Smooth muscle cell of the coronary artery (primary cell): ENCODE measurements at places on chromosomes 6 and 20. TPM values are rescaled to one million over a fixed set of nuclear protein-coding genes. Genes with fewer than 3 reads are reported as not detected.

The DCDC2 gene
- 0.15 TPM in 1 of 2 replicates, not detected in the other for total RNA-seq

The UNC5CL gene
- total RNA-seq = under 0.01 and 0.12 TPM in 2 replicates

The NKX2-2 gene
- not detected in 2 replicates for total RNA-seq

The CNR1 gene
- total RNA-seq = 0.45 TPM in 1 of 2 replicates, not detected in the other

The TOMM6 gene
- total RNA-seq = 24.5 and 55.6 TPM in 2 replicates

The ID4 gene
- total RNA-seq = 1.1 and 43.5 TPM in 2 replicates

The EPPIN gene
- total RNA-seq = not detected in 2 replicates

The FAXC gene
- total RNA-seq = 0.15 and 0.23 TPM in 2 replicates

The REV3L gene
- total RNA-seq = 16.4 and 59.0 TPM in 2 replicates

The DEFB123 gene
- not detected in 2 replicates for total RNA-seq

The PDYN gene
- total RNA-seq = not detected in 2 replicates

The PRPH2 gene
- 0.30 and 2.2 TPM in 2 replicates for total RNA-seq

The JAG1 gene
- 126 and 252 TPM in 2 replicates for total RNA-seq
